ENCODE measurements at places on chromosomes 1 and 21. TPM values are rescaled to one million over a fixed set of nuclear protein-coding genes. Genes with fewer than 3 reads are reported as not detected.

KCNJ10 gene
- not detected for total RNA-seq

TTC4 gene
- 25.4 TPM for total RNA-seq

CFAP45 gene
- 0.28 TPM for total RNA-seq

RXFP4 gene
- total RNA-seq: under 0.01 TPM

FLG2 gene
- not detected for total RNA-seq

EDN2 gene
- 0.28 TPM for total RNA-seq
